ENCODE measurements at places on chromosomes 12 and 14.

GRCh38 chr14:64549791-64550620, at the start of gene PPP1R36:
Gene PPP1R36 (plus strand): TSS chr14:64549961. CDS start chr14:64549998, 37 bp downstream.
- no peak for DNase-seq

- no peak for DNase-seq
These were observed 276.9 kb downstream of the PRKD1 start for GRCh38 chr14:29650554-29651269.

GRCh38 chr14:37198273-37198598, 499 bp downstream of the MIPOL1 start:
- no peak for DNase-seq

GRCh38 chr12:15599266-15600037, 189.7 kb downstream of the EPS8 start:
- no peak for DNase-seq

DNA sequence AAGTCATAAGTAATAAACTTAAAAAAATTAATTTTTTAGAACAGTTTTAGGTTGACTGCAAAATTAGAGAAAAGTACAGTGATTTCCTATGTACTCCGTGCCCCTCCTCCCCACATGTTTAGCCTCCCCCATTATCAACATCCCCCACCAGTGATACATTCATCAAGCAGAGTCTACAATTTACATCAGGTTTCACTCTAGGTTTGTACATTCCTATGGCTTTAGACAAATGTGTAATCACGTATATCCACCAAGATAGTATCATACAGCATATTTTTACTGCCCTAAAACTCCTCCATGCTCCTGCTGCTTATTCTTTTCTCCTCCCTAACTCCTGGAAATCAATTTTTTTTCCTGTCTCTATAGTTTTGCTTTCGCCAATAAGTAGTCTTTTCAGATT, 438.7 kb downstream of the LRFN5 start:
- no peak for DNase-seq

- DNase-seq: no peak
These were observed 614.1 kb downstream of the SLC16A7 start for GRCh38 chr12:60209933-60210332.

- DNase-seq: no peak
These were observed 183.2 kb downstream of the EPS8 start for GRCh38 chr12:15605881-15606590.

DNA sequence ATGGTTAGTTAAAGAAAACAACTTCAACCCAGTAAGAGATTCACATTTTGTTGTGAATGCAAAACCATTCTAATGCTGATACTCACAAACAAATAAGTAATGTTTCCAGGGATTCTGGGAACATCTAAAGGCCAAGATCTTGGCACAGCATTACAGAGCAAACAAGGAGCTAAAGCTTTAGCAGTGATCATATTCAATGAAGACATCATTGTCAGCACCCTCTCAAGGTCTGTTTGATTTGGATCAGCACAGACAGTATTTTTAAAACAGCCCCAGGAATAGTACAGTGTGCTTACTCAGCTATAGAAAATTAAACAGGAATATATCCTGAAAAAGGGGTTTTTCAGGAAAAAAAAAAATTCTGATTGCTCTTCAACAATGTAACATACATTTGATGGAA, 71.4 kb downstream of the TMEM260 start:
- DNase-seq: no peak

DNA sequence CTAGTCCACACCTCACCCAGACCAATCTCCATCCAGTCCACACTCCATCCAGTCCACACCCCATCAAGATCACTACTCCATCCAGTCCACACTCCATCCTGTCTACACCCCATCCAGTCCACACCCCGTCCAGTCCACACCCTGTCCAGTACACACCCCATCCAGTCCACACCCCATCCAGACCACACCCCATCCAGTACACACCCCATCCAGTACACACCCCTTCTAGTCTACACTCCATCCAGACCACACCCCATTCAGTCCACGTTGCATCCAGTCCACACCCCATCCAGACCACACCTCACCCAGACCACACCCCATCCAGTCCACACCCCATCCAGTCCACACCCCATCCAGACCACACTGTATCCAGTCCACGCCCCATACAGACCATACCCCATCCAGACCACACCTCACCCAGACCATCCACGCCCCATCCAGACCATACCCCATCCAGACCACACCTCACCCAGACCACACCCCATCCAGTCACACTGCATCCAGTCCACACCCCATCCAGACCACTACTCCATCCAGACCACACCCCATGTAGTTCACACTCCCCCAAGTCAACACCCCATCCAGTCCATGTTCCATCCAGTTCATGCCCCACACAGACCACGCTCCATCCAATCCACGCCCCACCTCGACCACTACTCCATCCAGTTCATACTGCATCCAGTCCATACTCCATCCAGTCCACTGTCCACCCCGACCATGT, 116.6 kb upstream of the RTL1 start:
- DNase-seq: no peak

GRCh38 chr12:119901670-119902069, 24.6 kb upstream of the CIT start:
- no peak for DNase-seq

- DNase-seq: no peak
These were observed 182.9 kb downstream of the MON2 start for GRCh38 chr12:62649412-62650138.

GRCh38 chr14:93228550-93228949, 21.5 kb downstream of the UBR7 start:
- DNase-seq: no peak

DNA sequence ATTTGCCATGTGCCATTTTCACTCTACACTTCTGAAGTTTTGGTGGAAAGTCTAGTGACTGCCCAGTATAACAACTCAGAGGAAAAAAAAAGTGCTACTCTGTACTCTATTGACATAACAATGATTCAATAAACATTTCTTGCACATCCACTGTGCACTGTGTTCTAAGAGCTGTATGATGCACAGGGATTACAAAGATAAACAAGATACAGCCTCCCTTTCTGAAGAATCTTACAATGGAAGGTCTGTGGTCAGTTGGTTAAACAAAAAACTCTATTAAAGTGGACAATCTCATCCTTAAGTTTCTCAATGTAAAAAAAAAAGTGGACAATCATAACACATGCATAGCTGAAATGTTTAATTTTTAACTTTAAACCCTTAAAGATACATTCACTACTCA, 105.7 kb upstream of the RASSF8 start:
- DNase-seq: no peak

- no peak for DNase-seq
These were observed 138.7 kb downstream of the ETV6 start for GRCh38 chr12:11787933-11788849.

DNA sequence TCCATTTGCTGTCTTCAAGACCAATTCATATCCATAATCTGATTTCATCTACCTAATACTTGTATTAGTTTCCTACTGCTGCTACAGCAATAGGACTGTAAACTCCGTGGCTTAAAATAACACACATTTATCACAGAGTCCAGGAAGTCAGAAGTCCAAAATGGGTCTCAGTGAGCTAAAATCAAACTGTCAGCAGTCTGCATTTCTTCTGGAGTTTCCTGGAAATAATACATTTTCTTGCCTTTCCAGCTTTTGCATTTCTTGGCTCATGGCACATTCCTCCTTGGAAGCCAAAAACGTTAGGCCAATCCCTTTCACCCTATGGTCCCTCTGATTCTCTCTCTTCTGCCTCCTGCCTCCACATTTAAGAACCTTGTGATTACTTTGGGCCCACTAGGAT, 239.8 kb downstream of the PRKD1 start:
- DNase-seq: no peak

DNA sequence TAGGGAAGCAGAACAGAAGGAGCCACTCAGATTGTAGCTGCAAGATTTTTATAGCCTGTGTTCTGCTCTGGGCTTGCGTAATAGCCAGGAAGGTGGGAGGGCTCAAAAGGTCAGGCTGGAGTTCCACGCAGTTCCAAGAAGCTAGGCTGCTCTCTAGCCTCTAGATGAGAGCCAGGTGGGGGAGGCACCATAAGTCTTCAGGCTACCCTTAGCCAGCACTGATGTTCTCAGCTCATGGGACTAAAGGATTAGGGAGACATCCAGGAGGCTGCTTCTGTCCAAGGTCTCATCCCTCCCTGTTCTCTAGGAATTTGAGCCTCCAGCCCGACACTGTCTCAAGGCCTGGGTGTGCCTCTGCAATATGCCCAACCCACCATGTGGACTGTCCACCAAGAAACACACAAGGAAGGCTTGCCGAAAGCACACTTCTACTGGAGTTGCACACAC, 1.7 kb downstream of the LMBR1L start:
- DNase-seq: no peak

DNA sequence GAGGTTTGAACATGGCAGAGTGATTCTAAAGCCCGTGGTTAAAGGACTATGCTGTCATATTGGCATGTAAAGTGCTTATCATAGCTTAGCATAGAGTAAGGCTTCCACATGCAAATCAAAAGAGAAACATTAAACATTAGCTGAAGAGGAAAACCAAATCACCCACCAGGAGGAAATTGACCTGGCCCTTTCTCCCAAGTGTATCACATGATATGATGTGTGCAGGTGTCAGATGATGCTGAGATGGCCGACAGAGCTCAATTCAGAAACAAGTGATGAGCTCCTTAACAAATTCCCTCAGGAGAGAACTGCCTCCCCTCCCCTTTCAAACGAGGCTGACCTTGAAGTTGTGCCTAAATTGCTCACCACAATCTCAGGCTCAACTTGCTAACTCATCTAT, 217.1 kb upstream of the BTG1 start:
- no peak for DNase-seq

Measured in hippocampal formation (tissue), 2 donors.